ENCODE measurements at places on chromosomes 6 and 20.

DNA sequence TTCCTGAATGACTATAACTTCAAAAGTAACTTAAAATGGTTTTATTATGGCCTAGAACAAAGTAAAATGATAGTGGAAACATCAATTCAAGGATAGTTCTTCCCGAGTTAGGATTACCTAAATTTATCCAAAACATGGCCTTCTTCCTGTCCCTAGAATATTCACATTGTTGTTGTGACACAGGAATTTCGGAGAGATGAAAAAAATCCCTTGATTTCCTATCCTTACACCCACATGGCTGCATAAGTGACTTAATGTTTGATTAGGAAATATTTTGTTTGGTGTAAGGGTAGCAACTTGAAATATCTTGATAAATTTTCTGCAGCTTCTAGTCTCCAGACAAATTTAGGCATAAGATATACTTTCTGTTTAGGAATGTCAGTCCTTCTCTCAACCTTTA, 27.8 kb downstream of the ZNF451 start:
- DNase-seq: no peak

DNA sequence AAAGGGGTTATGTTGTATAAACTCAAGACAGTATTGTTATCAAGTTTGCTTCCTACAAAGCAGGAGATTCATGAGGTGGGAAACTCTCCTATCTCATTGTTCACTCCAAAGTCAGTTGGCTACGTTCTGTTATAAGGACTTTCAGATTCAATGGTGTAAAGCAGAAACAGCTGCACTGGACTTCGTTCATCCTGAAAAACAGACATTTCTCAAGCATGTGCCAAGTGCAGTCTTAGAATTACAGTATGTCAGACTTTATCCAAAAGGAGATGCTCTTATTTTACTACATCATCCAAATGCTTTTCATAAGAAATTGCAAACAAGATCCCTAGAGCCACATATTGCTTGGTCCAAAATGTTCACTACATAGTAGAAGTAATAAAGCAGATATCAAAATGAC, 14.9 kb downstream of the COL21A1 start:
- DNase-seq: no peak

DNA sequence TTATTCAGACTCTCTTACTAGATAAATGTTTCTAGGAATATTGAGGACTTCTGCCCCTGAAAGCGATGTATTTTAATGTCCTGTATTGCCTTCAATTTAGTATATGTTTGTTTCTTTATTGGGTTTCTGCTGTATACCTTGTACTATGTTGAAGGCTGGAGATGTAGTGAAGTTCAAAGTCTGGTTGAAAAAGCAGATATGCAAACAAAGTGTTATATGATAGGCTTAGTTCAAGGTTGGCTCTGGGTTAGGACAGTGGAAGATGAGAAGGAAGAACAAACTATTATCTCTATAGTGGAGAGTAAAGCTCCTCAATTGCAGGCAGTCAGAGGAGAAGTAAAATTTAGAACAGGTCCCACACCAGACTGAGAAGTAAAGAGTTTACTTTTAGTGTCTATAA, 36.3 kb upstream of the ADGRG6 start:
- no peak for DNase-seq

GRCh38 chr6:74585753-74586152, 620.1 kb downstream of the COL12A1 start:
- DNase-seq: no peak

GRCh38 chr20:61271312-61272231, 19.5 kb downstream of the CDH4 start:
- peak; percentile 71 for DNase-seq

DNA sequence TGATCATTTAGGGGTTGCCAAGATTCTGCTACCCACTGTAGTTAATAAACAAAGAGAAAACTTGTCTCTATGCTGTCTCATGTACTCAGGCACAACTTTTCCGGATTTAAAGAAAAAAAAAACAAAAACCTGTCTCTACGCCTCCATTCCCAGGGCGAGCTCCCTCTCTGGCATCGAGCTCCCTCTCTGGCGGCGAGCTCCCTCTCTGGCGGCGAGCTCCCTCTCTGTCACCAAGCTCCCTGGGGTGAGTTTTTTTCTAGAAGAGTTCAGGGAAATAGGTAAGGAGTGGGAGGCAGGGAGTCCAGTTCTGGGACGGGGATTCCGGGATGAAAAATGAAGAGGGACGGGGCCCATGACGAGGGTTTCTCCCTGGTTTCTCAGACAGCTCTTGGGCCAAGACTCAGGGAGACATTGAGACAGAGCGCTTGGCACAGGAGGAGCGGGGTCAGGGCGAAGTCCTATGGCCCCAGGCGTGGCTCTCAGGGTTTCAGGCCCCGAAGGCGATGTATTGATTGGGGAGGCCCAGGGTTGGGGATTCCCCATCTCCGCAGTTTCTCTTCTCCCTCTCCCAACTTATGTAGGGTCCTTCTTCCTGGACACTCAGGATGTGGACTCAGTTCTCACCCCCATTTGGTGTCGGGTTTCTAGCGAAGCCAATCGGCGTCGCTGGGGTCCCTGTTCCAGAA, 16.5 kb upstream of the HLA-A start:
- DNase-seq: no peak

DNA sequence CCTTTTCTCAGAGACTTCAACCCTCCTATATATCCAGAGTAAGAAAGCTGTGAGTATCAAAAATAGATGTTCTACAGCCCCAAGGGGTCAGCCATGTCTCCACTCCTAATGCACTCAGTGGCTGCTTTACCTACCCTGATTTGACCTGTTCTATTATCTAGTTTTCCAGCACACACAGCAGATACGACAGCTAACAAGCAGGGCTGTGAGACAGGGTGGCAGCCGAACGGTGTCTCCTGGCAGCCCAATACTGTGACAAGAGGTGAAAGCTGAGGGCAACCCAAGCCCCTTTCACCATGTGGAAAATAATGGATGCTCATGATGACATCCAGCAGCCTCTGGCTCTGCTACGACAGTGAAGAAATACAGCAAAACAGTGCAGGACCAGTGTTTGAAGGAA, 67.9 kb downstream of the KIF13A start:
- DNase-seq: no peak

DNA sequence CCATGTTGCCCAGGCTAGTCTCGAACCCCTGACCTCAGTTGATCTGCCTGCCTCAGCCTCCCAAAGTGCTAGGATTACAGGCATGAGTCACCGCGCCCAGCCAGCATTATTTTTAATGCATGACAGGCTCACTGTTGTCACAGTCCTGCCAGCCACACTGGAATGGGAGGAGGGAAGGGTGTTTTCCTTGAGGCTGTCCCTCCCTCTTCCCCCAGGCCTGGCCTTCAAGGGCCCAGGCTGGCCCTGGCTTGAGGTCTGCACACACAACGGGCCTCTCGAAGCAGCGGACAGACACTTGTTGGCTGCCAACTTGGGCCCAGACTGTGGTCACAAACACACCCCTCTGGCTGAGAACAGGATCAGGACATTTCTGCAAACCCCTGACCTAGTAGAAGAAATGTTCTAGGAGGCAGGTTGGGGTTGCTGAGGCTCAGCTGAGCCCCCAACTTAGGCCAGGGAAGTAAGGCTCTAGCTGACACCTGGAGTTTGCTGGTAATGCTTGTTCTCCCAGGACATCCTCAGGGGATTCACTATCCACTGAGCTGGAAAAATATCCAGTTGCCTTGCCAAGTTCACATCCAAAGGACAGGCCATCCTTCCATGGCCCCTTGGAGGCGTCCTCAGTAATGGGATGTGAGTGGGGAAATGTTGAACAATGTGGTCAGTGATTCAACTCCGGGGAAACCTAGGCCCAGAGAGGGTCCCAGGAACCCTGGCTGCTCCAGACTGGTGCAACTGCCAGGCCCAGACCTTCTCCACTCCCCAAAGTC, 9.9 kb downstream of the SNTA1 start:
- no peak for DNase-seq

- peak; percentile 7 for DNase-seq
These were observed 44.6 kb upstream of the PXDC1 start for GRCh38 chr6:3795836-3796718.

DNA sequence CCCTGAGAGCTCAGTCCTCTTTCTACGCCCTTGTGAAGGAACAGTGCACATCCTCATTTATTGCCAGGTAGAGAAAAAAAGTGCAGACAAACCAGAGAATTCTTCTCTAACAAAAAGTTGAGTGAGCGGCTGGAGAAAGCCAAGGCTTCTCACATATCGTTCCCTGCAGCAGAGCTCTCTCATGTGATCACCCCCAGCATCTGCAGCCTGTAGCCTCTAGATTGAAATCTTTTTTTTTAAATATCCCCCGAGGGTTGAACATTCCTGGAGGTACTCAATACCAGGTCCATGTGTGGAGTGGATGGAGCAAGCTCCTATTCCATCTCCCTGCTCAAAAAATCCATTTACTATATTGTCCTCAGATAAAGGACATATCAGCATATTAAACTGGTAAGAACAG, 22.9 kb upstream of the ZNF133 start:
- no peak for DNase-seq

All from amygdala (tissue), 56 donors.